ENCODE measurements at places on chromosomes 2 and 18. TPM values are rescaled to one million over a fixed set of nuclear protein-coding genes. Genes with fewer than 3 reads are reported as not detected.

EPB41L3 gene
- 72.7 TPM for total RNA-seq

RUFY4 gene
- total RNA-seq: 0.78 TPM

GRCh38 chr2:223442847-223443246 is 159.3 kb downstream of the SCG2 start:
- no peak for DNase-seq

DYNAP gene
- not detected for total RNA-seq

GPR45 gene
- total RNA-seq: 0.78 TPM

GRCh38 chr2:149568138-149568537 is 19.4 kb downstream of the MMADHC start:
- DNase-seq: no peak

- no peak for DNase-seq
Observed at GRCh38 chr2:234240917-234241316, 190.4 kb downstream of the SPP2 start.

- DNase-seq: no peak
Observed at GRCh38 chr2:162581959-162582798, 238.2 kb downstream of the GCA start.

IGFBP5 gene
- total RNA-seq: 17.2 TPM

ARL4C gene
- 50.2 TPM for total RNA-seq
